ENCODE measurements at places on chromosomes 6 and 20.
A peak's percentile ranks its signal among the peaks of the same experiment; 100 is the strongest.

- DNase-seq = no peak
These were observed 47.3 kb downstream of the BMP7 start for GRCh38 chr20:57219071-57219677.

GRCh38 chr20:34978092-34978744 lies 22.6 kb downstream of the MYH7B start:
- DNase-seq = no peak

DNA sequence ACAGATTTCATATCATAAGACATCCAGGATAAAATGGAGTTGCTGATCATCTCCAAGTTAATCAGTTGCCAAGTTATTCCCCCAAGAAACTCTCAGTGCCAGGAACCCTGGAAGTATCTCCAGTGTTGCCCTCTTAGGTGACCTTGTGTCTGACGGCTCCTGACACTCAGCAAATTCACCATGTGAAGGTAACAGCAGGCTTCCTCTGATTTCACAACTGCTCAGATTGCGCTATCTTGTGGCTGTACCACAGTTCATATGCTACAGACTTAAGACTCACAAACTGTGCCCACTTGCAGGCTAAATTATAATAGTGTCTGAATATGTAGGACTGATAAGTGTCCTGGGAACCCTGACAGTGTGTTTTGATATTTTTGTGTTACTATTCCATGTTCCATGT lies 186.6 kb upstream of the OPRM1 start:
- DNase-seq = peak; percentile 62

GRCh38 chr20:17721802-17722486 lies 22.2 kb downstream of the BANF2 start:
- peak; percentile 8 for DNase-seq

DNA sequence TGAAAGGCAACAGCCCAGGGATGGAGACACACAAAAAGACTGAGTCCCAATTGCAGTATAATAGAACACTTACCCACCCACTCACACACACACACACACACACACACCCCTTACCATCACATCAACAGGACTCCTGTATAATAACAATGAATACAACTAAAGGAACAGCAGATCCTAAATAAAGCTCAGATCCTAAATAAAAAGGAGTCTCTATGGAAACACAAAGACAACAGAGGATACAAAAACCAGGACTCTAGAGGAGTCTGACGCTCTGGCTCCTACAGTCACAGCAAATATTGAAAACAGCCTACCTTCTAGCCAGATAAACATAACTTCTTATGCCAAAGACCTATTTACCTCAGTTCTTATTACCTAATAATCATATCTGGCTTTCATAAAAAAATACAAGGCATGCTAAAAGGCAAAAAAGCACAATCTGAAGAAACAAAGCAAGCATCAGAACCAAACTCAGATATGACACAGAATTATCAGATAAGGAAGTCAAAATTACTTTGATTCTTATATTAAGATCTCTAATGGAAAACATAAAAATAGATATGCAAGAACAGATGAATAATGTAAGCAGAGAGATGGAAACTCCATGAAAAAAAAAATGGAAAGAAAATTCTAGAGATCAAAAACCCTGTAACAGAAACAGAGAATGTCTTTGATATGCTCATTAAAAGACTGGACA lies 134.9 kb downstream of the MMUT start:
- no peak for DNase-seq

DNA sequence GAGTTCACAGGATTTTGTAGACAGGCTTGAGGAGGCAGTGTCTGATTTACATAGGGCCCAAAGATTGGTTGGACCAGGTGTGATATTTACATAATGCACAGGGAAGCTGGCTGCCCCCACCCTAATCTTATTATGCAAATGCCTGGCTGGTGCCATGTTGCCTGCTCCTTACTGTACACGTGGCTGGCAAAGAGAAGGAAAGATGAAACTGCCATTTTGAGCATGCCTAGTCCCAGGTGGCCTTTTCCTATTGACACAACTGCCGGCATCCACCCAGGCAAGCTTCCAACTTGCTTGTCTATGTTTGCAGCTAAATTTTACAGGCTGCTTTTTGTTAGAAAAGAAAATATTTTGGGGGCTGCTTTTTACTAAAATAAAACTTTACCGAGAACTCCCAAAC lies 174.6 kb downstream of the LMBRD1 start:
- peak; percentile 17 for DNase-seq

DNA sequence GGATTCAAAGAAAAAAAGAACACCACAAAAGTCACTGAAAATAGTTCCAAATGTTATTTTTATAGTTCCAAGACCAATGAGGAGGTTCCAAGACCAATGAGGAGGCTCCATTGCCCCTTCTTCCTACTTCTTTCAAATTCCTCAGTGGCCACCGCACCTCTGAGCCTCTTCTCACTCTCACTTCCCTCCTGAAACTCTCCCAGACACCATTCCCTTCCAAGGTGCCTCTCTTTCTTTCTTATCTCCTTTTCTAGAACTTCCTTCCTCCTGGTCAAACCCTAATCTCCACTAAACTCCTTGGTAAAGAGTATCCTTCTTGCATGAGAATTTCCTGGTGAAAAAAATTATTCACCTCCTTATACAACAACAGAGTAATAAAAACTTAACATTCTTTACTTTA lies 20.4 kb upstream of the MCUR1 start:
- no peak for DNase-seq

- DNase-seq = no peak
These were observed 23.7 kb downstream of the TOMM34 start for GRCh38 chr20:44936510-44936909.

- DNase-seq = no peak
These were observed 394.4 kb upstream of the ADGRB3 start for GRCh38 chr6:68240726-68241125.

DNA sequence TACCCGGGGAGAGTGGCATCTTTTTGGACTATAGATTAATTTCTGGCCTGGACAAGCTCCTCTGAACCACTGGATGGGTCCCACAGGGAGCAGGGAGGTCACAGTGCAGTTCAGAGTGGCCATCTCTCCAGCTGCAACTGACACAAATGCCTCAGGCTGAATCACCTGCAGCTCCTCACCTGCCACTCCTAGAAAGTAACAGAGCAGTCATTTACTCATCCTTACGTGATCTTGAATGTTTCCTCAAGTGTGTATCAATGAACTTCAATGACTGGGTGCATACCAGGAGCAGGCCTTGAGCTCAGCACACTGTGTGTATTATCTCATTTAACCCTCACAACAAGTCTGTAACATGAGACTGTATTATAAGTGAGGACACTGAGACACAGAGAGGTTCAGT lies 40.0 kb upstream of the SIRPG start:
- no peak for DNase-seq

- no peak for DNase-seq
These were observed 168.1 kb upstream of the FLRT3 start for GRCh38 chr20:14505476-14505875.

- DNase-seq = no peak
These were observed 35.7 kb downstream of the KCNB1 start for GRCh38 chr20:49446808-49447207.

- no peak for DNase-seq
These were observed 318.9 kb downstream of the SYNE1 start for GRCh38 chr6:152318278-152318677.

GRCh38 chr6:18741741-18742140 lies 354.6 kb downstream of the RNF144B start:
- no peak for DNase-seq

DNA sequence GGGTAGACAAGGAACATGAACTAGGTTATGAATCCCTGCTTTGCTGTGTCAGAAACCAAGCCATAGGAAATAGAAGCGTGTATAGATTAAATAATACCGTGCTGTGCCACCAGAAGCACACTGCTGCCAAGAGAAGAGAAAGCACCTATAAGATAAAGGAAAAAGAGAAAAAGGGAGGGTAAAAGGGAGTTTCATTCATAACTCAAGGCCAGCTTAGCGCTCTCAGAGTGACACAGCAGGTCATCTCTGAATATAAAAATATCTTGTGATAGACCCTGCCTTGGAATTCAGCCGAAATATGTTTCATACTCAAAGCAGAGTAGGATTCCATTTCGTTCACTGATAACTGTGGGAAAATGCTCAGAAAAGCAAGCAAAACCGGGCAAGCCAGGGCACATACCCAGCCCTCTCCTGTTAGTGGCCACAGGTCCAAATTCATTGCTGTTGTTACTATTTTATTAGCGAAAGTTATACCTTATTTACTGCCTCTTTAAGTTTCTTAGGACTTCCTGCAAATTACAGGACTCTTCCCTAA lies 8.7 kb downstream of the JAG1 start:
- DNase-seq = peak; percentile 71

- DNase-seq = peak; percentile 61
These were observed 10.1 kb upstream of the NXT1 start for GRCh38 chr20:23340524-23340923.

GRCh38 chr6:134949927-134950326 lies at the start of gene ALDH8A1:
TSS of gene ALDH8A1 (minus strand) at chr6:134950101. CDS start at chr6:134950053, 48 bp downstream.
- no peak for DNase-seq

DNA sequence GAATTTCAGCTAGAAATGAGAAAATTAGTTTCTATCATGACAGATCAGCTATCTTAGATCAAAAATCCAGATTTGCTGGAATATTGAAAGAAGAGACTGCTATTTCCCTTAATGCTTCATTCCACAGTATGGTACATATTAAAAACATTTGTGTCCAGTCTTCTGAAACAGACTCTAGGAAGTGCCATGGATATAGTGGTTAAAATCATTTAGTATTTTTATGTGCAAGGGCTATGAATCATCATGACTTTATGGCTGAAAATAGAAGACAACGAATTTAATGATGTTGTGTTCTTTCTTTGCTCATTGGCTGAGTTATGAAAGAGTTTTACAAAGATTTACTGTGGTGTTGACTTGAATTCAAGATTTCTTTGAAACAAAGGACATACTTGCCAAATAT lies 146.6 kb downstream of the ANKRD60 start:
- peak; percentile 8 for DNase-seq

DNA sequence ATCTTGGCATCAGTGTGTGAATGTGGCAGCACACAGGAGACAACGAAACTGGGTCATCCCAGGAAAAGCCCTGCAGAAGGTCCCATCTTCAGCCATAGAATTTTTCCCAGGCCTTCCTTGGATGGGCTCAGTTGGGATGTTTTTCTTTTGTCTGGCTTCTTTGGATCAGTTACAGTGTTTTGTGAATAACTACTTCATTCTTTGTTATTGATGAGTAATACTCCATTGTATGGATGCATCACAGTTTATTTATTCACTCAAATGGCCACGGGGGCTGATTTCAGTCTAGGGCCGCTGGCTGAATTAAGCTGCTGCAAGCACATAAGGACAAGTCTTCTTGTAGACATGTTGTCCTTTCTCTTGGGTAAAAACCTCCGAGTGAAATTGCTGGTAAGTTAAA lies 81.3 kb upstream of the CD93 start:
- peak; percentile 42 for DNase-seq

- no peak for DNase-seq
These were observed 489.5 kb downstream of the CDH26 start for GRCh38 chr20:60447703-60448102.

GRCh38 chr6:103113416-103113815 lies 1719.9 kb downstream of the GRIK2 start:
- DNase-seq = peak; percentile 37
